AML-193 (cell line): ENCODE measurements at places on chromosomes 6 and 20.

GRCh38 chr6:5481033-5481432, 219.7 kb downstream of the FARS2 start:
- DNase-seq = no peak

DNA sequence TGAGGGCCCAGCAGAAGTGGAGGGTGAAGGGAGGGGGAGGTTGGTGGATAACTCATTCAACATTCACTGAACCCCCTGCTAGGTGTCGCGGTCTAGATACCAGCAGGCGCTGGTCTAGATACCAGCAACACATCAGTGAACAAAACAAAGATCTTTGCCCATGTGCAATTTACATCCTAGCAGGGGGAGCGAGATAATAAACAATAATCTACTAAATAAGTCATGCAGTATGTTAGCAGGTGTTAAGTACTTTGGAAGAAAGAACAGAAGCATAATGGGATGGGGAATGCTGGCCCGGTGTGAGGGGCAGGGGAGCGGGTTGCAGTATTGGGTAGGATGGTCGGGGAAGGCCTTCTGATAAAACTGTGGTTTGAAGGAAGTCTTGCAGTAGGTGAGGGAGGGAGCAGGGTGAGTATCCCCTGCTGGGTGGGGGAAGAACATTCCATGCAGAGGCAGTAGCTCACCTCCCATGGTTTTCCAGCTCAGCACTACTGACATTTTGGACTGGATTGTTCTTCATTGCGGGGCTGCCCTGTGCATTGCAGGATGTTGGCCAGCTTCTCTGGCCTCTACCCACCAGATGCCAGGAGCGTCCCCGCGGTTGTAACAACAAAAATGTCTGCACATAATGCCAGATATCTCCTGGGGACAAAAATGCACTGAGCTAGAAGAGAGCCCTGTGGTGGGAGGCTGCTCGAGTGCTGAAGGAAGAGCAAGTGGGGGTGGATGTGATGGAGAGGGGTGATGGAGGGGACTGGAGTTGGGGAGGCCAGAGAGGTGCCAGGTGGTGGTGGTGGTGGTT, 117.3 kb downstream of the TOX2 start:
- DNase-seq = no peak

GRCh38 chr6:11702500-11703130, 76.0 kb downstream of the ADTRP start:
- no peak for DNase-seq

DNA sequence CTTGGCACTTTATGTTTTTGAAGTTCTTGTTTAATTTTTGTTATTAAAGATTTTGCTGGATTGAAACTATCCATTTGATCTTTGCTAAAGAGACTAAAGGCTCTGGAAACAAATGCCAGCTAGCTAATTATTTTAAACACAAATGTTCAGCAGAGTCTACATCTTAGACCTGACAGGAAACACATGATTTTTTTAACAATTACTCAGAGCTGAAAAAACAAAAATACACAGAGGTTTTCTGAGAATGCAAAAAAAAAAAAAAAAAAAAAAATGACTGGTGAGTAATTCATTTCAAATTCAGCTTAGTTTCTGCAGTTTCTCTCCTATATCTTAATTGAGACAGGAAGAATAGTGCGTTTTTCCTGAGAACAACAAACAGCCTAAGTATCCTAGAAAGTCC, 448.0 kb downstream of the TENT5A start:
- DNase-seq = no peak

DNA sequence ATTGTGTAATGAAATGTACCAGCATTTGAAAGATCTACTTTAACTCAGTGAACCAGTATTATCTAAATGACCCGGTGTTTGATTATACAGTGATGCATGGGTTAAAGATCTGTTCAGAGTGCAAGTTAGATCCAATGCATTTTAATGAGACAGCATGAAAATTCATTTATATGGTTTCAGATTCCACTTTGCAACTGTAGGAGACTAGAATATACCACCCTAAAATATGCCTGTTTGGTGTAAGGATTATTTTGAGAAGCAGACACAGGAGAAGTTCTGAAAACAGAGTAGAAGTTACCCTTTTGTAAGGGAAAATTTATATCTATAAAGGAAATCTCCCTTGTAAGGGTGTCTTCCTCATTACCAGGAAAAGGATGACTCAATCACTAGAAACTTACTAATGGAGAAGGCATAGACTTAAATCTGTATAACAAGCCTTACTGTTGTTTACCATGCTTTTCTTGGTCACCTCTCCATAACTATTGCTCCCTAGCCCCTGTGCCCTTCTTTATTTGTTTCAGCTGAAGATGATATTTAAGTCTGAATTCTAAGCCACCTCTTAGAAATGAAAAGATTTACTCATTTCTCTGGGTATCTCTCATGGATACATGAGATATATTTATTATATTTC, 105.4 kb downstream of the NCOA3 start:
- peak; percentile 4 for DNase-seq

GRCh38 chr6:61622601-61623000, 663.4 kb downstream of the KHDRBS2 start:
- DNase-seq = no peak

GRCh38 chr6:29675561-29675960, 5.4 kb downstream of the ZFP57 start:
- no peak for DNase-seq

DNA sequence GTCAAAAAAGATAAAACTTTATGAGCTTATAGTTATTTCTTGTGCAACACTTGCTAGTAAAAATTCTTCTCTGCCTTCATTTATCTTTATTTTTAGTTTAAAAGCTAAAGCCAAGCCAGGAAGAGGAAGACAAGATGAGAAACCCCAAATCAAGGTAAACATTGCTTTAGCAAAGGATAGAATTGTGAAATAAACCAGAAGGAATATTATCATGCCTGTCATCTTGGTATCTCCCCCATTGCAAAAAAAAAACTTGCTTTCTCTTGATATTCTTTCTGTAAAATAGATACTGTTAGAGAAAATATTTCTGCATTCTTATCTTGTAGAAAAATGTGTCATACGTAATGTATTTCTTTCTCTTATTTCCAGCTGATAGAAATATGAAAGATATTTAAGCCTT, 432.8 kb downstream of the GJA1 start:
- no peak for DNase-seq

GRCh38 chr20:38833154-38833856, 27.8 kb downstream of the PPP1R16B start:
- no peak for DNase-seq

- DNase-seq = no peak
Measured at GRCh38 chr20:37542281-37542680, 14.6 kb upstream of the BLCAP start.

DNA sequence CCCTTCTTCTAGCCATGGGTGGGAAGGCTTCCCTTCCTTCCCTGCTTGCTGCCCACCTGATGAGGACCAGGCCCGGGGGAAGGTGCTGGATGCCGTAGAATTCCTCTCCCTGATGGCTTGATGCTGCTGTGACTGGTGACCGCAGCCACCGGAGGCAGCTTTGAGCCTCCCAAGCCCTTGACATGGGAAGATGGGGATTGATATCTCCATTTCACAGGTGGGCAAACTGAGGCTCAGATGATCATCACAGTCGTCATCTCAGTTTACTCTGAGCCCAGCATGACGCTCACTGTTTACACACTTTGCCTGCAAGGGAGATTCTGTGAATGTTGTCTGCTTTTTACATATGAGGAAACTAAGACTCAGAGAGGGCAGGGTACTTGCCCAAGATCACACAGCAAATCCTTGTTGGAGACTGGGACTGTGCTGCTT, 43.9 kb downstream of the SRC start:
- DNase-seq = no peak

GRCh38 chr20:8527998-8528723, 396.1 kb downstream of the PLCB1 start:
- DNase-seq = peak; percentile 69

DNA sequence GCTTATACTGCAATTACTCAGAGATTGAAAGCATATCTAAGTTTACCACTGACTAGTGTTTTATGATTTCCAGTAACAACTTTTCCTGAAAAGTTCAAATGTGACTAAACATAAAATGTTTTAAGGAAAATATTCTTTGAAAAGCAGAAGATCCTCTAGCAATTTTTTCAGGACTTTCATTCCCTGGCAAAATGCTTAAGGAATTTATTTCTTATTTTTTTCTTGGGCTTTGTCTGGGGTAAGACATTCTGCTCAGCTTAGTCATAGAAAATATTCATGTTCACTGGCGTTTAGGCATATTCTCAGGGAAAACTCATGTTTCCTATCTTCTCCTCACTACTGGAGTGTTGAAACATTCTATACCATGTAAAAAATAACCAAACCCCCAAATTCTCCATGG, 235.3 kb upstream of the CEP162 start:
- DNase-seq = no peak

GRCh38 chr6:135231469-135231844, 50.3 kb downstream of the MYB start:
- DNase-seq = no peak

- peak; percentile 37 for DNase-seq
Measured at GRCh38 chr20:8535403-8536261, 403.6 kb downstream of the PLCB1 start.

DNA sequence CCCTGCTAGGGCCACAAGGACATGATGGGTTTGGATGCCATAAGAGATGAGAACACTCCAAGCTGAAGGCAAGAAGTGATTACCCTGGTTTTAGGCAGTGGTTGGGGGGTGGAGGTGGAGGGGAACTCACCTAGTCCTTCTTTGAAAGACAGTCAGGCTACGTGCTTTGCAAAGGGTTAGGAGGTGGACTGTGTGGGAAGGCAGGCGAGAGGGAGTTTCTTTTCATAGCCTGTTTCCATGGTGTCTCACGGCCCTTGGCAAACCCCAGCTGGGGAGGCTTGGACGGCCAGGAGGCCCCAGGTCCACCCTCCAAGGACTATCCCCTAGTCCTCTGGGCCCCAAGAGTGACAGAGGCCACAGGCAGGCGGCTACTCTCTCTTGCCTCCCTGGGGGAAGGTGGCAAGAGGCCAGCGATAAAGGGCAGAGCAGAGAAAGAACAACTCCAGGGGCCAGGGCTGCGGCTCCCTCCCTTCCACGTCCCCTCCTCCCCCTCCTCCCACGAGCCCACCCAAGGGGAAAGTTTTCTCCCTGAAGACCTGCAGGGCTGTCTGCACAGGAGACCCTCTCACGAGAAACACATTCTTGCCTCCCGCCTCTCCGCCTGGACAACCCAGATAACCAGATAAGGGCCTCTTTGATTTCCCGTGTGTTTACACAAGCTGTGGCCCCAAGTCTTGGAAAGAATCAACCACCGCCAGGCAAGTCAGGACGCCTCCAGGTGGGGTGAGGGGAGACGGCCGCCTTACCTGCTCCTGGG, 74.4 kb downstream of the NOL4L start:
- no peak for DNase-seq

DNA sequence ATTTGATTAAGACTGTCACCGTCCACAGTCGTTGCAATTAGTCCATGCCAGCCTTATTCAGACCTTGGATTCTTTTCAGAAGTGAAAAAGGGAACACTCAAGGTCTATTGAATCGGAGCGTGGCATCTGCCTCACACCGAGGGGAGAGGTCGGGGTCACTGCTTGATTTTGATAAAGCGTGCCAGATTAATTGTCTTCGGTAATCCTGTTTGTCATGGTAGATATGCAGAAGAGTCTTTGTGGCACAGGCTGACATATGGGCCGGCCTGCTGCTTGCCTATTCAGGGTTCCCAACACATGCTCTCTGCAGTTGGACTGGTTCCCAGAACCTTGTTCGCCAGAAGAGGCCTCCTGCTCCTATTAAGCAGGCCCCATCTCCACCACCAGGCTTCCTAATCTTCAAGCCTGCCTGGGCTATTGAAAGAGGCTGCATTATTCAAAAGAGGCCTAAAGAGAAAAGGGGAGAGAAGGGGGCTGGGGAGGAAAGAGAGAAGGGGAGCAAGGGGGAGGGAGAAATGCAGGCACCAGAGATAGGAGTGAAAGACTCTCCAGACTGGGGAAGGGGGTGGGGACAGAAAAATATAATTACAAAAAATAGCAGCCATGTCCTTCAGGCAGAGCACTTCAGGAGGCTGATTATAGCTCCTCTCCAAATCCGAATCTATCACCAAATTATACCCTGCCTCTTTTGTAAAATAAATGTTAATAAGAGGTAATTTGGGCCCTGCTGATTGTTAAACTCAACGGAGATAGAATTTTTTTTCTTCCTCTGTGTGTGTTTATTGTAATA, 611.3 kb downstream of the HDGFL1 start:
- DNase-seq = no peak

- DNase-seq = no peak
Measured at GRCh38 chr6:157272372-157272771, 50.9 kb downstream of the TMEM242 start.

DNA sequence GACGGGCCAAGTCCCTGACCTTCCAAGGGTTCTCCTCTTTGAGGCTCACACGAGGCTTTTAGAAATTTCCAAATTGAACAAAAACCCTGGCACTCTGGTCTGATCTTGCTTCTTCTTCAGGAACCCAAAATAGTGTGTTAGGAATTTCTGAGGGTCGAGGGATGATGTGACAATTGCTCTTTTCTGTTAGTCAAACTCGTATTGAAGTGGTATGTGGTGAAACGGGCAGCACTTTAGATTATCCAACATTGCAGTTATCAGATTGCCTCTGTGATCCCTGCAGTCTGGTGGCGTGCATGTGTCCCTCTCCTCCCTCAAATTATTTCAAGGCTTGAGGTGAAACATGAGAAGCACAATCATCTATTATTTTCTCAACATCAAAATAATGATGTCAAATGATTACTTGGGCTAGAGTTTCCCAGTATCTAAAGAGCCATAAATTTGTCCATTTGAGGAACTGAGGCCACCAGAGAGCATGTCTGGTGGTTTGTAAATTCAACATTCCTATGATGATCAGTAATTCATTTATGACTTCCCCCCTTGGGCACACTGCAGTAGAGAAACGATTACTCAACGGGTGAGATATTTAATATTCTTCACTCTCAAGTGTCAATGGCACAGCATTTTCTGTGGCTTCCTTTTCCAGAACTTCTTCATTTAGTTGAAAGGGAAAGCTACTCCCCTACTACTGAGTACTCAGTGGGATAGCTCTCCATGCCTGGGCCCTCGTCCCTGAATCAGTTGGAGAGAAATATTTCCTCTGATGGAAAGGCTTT, 308.6 kb upstream of the MAP3K7 start:
- DNase-seq = no peak

- DNase-seq = no peak
Measured at GRCh38 chr6:119683671-119684070, 334.1 kb upstream of the MAN1A1 start.

GRCh38 chr6:3848925-3849605, at the start of gene FAM50B:
FAM50B (plus strand) TSS chr6:3849373; CDS start chr6:3849812, 439 bp downstream.
- no peak for DNase-seq

GRCh38 chr6:73123632-73124329, 101.5 kb downstream of the KHDC1L start:
- DNase-seq = no peak

DNA sequence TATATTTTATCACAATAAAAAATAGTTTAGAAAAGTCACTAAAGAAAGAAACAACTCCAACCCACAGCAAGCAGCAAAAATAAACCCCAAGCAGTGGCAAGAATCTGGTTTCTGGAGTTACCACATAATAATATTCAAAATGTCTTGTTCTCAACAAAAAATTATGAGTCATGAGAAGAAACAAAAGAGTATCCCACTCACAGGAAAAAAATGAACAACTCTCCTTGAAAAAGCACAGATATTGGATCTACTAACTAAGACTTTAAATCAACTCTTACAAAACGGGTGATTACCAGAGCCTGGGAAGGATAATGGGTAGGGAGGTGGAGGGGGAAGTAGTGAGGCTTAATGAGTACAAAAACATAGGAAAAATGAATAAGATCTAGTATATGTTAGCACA, 425.6 kb downstream of the PLCB1 start:
- no peak for DNase-seq

- peak; percentile 57 for DNase-seq
Measured at GRCh38 chr6:14638906-14639761, 521.6 kb downstream of the CD83 start.

- no peak for DNase-seq
Measured at GRCh38 chr20:40868551-40869217, 159.9 kb upstream of the TOP1 start.
